ENCODE measurements at places on chromosomes 12 and 14. TPM values are rescaled to one million over a fixed set of nuclear protein-coding genes. Genes with fewer than 3 reads are reported as not detected.

DNA sequence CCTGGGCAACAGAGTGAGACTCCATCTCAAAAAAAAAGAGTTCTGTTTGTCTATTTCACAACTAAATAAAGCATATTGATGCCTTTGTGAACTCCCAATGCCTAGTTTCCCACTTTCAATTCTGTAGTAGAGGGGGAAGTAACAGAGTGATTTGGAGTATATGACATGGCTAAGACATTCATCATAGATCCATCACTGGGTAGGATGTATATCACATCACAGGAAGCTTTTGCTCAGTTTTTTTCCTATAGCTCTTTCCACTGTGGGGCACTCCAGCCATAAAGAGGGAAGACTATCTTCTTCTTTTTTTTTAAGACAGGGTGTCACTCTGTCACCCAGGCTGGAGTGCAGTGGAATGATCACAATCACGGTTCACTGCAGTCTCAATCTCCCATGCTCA, 154.0 kb upstream of the BCL2L14 start:
- no peak for DNase-seq

GLI1 gene
- total RNA-seq = 0.14 TPM

DNA sequence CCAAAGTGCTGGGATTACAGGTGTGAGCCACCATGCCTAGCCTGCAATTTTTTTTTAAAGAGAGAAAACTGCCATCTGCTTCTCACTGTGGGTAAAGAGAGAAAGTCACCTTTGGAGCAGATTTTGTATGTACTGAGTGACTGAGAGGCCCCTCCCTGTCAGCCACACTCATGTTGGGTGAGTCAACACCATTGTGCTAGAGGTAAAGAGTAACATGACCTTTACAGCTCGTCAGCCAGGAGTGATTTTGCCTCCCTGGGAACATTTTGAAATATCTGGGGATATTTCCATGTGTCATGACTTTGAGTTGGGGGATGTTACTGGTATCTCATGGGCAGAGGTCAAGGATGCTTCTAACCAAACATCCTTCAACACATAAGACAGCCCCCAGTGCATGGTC, 115.2 kb downstream of the KSR2 start:
- DNase-seq = peak; percentile 43

GRCh38 chr12:79000501-79000900, 135.9 kb downstream of the SYT1 start:
- no peak for DNase-seq

DNA sequence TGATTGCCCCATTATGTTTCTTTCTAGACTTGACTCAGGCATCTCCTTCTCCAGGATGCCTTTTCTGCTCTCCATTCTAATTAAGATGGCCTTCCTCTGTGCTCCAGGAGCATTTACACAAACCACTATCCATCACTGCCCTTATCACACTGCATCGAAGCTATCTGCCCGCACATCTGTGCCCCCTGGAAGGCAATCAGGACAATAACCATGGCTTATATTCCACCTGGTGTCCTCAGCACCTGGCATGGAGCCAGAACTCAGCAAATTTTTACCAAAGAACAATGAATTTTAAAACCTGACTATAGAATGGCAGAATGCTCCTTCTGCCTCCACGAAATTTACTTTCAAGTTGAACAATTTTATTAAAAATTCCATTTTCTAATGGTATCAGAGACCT, 465.8 kb downstream of the APAF1 start:
- DNase-seq = no peak

SSPN gene
- 3.5 TPM for total RNA-seq

PLEKHH1 gene
- 24.0 TPM for total RNA-seq

GRCh38 chr12:74906224-74906623, 303.4 kb downstream of the KCNC2 start:
- no peak for DNase-seq

C3AR1 gene
- total RNA-seq = not detected

ALX1 gene
- not detected for total RNA-seq

DNA sequence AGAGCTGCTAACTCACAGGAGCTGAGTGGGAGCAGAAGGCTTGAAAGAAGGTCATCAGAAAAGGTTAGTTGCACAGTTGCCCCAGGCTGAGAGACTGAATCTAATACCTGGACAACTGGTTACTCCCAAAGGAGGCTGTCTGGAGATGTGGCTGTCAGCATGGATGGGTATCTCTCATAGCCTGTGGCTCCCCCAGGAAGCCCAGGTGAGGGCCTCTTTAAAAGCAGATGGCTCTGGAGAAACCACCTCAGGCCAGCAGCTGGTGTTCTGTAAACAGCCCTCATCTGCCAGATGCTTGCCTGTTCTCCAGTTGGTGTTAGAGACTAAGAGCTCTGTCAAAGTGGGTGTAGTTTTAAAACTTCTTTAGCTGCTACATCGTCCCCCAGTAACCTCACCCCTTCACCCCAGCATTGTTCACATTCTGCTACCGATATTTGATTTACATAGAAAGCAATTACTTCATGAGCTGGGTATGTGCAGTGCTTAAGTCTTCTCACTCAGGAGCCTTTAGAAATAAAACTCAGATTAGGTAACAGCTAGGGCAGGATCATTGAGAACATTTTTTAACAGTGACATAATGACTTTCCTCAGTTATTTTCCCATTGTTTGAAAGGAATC, 25.8 kb downstream of the DACT1 start:
- no peak for DNase-seq

PTPRB gene
- 8.0 TPM for total RNA-seq

LMBR1L gene
- 11.2 TPM for total RNA-seq

TC2N gene
- total RNA-seq = 73.5 TPM

DNA sequence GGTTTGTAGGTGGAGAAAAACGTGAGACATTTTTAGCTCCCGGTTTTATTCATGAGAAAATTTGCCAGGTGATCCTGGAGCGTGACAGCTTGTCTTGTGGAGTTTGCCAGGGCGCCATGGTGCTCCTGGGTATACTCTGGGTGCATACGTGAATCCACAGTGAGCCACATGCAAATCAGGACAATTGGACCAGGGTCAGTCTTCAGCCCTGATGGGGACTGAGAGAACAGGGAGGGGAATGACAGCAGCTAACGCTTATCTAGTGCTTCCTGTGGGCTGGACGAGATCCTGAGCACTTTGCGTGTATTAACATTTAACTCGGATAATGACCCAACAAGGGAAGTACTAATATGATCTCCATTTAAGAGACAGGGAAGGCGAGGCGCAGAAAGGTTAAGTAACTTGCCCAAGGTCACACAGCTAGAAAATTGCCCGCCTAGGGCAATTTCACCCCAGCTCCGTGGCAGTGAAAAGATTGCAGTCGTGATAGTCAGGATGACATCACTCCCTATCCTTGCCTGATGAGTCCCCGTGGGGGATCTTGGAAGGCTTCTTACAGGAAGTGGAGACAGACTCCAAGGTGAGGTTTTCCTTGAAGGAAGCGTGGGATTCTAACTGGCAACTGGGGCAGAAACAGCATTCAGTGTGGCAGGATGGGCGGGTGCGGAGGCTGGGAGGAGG, 118.4 kb upstream of the NCOR2 start:
- no peak for DNase-seq

DNA sequence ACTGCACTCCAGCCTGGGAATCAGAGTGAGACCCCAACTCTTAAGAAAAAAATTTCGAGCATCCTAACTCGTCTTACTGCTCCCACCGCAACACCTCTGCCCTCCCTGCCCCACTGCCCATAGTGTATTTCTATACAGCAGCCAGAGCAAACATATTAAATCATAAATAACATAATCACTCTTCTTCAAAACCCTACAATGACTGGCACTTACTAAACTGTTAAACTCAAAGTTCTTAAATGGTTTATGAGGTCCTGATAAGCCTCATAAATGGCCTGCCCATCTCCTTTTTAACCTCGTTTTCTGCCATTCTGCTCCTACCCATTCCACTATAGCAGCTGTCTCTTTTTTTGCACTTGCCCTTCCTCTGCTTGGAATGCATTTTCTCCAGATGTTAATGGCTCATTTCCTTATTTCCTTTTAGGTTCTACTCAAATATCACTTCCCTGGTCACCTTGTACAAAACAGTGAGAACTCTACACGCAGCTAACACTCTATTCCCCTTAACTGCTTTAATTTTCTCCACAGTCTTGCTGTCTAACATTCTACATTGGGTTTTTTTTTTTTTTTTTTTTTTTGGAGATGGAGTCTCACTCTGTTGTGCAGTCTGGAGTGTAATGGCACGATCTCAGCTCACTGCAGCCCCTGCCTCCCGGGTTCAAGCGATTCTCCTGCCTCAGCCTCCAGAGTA, 45.2 kb downstream of the CDK17 start:
- DNase-seq = no peak

PRH2 gene
- total RNA-seq = not detected

TAS2R46 gene
- total RNA-seq = 2.2 TPM

DNA sequence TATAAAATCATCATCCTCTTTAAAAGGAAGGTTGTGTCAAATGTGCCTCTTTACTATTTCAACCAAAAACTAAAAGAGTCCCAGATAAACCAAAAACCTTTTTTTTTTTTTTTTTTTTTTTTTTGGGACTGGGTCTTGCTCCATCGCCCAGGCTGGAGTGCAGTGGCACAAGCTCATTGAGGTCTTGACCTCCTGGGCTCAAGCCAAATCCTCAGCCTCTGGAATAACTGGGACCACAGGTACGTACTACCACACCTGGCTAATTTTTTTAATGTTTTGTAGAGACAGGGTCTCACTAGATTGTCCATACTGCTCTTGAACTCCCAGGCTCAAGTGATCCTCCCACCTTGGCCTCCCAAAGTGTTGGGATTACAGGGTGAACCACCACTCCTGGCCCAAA, 16.4 kb upstream of the SELPLG start:
- no peak for DNase-seq

GRCh38 chr12:6167327-6168280, 32.6 kb upstream of the CD9 start:
- peak; percentile 44 for DNase-seq

SDR9C7 gene
- not detected for total RNA-seq

DNA sequence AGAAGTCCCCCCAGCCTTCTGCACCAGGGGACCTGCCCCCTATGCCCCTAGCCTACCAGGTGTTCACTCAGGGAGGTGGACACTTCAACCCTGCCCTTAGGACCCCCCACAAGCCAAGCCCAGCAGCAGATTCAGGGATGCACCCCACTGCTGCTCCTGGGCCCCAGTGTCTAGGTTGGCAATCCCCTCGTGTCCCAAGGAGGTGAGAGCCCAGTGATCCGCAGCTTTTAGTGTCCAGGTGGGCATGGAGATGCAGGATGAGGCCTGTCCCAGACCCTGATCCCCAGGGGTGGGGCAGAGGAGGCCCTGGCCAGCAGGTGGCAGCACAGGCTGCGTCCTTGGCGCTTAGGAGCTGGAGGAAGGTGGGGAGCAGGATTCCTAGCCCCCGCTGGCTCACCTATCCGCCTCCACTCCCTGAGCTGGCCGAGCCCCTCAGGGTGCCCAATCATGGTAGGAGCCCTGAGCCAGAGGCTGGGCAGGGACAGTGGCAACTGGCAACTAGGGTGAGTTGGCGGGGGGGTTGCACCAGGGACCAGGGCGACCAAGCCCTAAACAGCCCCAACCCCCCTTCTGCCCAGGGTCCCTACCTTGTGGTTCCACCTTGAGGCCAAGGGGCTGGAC, 4.1 kb downstream of the CKB start:
- peak; percentile 87 for DNase-seq

GRCh38 chr12:19546027-19546426, 106.7 kb downstream of the AEBP2 start:
- no peak for DNase-seq

ACVRL1 gene
- total RNA-seq = 108 TPM

- no peak for DNase-seq
These were observed 340.1 kb downstream of the BCAT1 start for GRCh38 chr12:24608637-24609285.

CALCOCO1 gene
- 160 TPM for total RNA-seq

LRRK2 gene
- total RNA-seq = 2.9 TPM

All from stomach (tissue), 19 donors.